HCT116 (cell line): ENCODE measurements at places on chromosomes 2 and 18. TPM values are rescaled to one million over a fixed set of nuclear protein-coding genes. Genes with fewer than 3 reads are reported as not detected.

DNA sequence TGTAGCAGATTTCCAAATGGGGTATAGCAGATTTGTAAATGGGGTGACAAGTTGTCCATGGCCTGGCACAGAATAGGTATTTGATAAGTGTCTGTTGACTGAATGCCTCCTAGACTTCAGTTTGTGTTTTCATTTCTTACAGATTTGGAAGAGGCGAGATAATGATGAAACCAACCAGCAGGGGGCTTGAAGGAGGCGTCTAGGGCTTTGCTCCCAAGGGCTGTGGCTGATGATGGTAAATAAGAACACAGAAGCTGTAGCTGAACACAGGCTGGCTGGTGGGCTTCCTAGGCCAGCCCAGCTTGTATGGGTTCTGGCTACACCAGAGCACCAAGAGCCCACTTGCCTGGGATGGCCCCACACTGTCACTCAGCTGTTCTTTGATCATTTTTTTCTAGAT lies 19.4 kb downstream of the SFTPB start:
- no peaks in the 10 kb centered on the region for H3K27me3 ChIP-seq
- peaks cover 58% of the 10 kb centered on the region for H3K36me3 ChIP-seq

GRCh38 chr2:191114403-191114886 lies 36.3 kb downstream of the STAT4 start:
- no peak overlapping the region for H3K4me3 ChIP-seq
- H3K27me3 ChIP-seq, result no peaks in the 10 kb centered on the region
- no peaks in the 10 kb centered on the region for H3K36me3 ChIP-seq
- no peaks in the 10 kb centered on the region for H3K4me1 ChIP-seq

DNA sequence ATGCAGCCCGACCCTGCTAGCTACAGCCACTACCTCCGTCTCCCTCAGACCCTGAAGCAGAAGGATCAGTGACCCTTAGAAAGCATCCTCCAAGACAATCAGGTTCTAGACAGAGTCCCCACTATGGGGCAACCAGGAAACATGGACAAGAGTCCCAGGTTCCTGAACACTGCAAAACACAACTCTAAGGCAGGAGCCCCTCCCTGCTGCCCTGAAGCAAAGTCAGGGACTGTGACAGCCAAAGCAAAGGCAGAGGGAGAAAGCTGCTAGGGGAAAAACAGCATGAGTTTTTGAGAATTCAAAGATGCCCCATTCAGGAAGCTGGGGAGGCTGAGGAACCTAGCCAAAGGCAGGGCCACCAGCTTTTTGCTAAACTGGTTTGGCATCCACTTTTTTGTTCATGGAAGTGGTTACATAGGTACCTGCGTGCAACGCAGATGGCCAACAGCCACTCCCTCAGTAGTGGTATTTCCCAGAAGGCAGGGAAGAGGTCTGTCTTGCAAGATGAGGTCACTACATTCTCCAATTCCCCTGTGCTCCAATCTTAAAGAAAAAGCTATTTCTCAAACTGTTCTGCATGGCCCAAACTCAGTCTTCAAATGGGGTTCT lies 33.2 kb downstream of the MYO5B start:
- no peak for DNase-seq
- H3K4me3 ChIP-seq, result no peak overlapping the region
- peaks cover 27% of the 10 kb centered on the region for H3K4me1 ChIP-seq
- no peaks in the 10 kb centered on the region for H3K27me3 ChIP-seq
- no peaks in the 10 kb centered on the region for H3K36me3 ChIP-seq
- H3K27ac ChIP-seq, result no peak overlapping the region

- no peaks in the 10 kb centered on the region for H3K27me3 ChIP-seq
- H3K27ac ChIP-seq, result no peak overlapping the region
- H3K4me1 ChIP-seq, result no peaks in the 10 kb centered on the region
- no peak for DNase-seq
- H3K36me3 ChIP-seq, result no peaks in the 10 kb centered on the region
- H3K4me3 ChIP-seq, result no peak overlapping the region
Observed at GRCh38 chr2:55363636-55364035, 56.0 kb downstream of the CCDC88A start.

TMEM169 gene
- 0.42 TPM for total RNA-seq

ABCG8 gene
- total RNA-seq, result 0.05 TPM
